Hepatic stellate cell (primary cell): ENCODE measurements at places on chromosomes 5 and 9.

GRCh38 chr9:126436545-126437267 is 110.1 kb downstream of the MVB12B start:
- DNase-seq, result no peak

- peak; percentile 72 for DNase-seq
Measured at GRCh38 chr9:27333241-27334052, 36.5 kb upstream of the EQTN start.

DNA sequence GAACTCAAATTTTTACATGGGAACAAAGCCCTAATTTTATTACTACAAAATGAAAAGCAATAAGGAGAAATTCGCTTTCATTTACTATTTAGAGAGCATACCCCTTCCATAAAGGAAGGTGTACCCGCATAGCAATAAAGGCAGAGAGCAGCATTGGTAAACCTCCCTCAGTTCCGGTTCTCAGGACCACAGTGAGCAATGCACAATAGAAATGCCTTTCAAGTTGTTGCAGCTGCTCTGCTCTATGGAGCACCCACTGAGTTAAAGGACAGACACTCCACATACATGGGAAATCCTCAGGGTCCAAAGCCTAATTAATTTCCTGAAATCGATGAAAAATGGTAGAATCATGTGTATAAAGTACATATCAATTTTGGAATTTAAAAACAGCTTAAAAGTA is 89.9 kb upstream of the MPDZ start:
- no peak for DNase-seq

GRCh38 chr5:145587710-145588109 is 247.4 kb downstream of the PRELID2 start:
- DNase-seq, result peak; percentile 31

DNA sequence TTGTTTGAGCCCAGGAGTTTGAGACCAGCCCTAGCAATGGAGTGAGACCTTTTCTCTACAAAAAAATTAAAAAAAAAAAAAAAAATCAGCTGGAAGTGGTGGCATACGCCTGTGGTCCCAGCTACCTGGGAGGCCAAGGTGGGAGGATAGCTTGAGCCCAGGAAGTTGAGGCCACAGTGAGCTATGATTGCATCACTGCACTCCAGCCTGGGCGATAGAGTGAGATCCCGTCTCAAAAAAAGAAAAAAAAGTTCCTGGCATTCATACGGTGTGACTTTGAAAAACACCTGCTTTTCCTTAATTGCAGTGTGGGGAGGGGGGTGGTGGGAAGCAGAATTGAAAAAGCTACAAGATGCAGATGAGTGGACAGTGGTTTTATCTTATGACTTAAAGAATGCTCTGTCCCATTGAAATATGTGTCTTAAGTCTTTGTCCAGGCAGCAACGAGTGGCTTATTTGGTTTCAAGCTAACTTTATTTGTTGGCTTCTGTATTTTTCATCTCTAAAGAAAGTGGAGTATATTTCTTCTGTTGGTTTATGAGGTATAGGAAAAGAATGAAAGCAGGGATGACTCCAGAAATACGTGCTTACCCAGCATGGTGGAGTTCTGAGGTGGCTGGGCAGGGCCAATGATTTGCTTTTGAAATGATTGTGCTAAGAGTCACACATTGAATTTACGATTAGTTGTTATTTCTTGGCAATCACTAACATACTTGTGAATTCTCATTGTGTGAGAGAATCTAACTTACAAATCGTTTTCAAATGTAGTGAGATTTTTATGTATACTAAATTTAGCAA is 27.8 kb downstream of the ROPN1L start:
- DNase-seq, result no peak

DNA sequence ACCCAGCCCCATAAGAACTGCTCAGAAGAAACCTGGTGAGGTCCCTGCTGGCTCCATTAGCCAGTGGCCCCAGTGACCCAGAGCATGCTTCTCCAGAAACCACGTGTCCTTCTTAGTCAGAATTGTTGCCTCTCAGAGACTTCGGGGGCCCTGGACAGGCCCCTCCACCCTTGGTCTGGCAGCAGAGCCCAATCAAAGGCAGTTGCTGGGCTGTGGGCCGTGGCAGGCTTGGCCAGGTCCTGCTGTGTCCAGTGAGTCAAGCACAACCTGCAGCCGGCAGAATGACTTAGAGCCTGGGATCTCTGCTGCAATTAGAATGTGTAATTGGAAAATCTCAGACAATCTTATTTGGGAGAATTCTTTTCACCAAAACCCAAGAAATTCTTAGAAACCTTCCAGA is 502.0 kb upstream of the KLF4 start:
- no peak for DNase-seq

DNA sequence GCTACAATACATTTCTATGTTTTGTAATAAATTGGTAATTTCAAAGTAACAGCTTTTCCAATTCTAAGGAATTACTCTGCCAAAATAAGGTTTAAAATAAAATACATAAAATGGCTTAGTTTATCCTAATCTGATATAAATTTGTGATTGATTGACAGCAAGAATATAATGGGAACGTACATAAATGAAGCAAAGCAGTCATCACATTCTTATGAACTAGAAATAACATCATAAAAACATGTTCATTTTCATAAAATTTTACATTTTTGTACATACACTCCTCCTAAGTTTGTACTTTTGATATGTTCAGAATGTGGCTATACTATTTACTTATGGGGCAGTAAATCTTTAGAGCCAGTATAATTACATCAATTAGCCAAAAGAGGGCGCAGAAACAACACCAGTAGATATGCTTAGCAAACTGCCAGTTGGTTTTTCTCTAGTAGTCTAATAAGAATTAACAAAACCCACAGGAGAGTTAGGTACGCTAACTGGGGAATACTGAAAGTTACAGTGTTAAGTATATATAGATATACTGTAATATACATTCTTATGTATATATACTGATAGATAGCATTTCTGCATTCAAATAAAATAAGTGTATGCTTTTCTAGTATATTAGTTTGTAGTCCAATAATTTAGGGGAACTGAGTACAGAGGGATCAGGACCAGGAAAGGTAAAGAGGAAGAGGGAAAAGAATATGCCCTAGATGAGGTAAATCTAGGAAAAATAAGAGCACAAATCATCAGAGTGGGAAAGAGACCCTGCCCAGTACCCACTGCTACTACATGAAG is 76.8 kb downstream of the ZDHHC21 start:
- peak; percentile 11 for DNase-seq

GRCh38 chr9:26061948-26062575 is 383.8 kb upstream of the TUSC1 start:
- no peak for DNase-seq

DNA sequence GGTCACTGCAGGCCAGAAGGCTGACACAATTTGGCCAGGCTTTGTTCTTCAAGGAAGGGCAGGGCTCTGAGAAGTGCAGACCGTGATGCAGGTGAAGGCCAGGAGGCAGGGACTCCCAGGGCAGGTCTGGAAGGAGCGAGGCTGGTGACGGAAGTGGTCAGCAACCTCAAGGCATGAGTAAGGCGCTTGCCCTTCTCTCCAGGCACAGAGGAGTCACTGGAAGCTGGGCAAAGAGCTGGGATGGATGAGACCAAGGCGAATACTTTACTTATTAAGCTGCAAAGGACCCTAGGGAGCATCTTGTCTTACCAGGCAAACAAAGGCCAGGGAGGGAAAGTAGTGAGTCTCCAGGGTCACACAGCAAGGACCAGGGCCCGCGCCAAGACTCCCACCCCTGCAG is 18.6 kb downstream of the IRF1 start:
- no peak for DNase-seq

DNA sequence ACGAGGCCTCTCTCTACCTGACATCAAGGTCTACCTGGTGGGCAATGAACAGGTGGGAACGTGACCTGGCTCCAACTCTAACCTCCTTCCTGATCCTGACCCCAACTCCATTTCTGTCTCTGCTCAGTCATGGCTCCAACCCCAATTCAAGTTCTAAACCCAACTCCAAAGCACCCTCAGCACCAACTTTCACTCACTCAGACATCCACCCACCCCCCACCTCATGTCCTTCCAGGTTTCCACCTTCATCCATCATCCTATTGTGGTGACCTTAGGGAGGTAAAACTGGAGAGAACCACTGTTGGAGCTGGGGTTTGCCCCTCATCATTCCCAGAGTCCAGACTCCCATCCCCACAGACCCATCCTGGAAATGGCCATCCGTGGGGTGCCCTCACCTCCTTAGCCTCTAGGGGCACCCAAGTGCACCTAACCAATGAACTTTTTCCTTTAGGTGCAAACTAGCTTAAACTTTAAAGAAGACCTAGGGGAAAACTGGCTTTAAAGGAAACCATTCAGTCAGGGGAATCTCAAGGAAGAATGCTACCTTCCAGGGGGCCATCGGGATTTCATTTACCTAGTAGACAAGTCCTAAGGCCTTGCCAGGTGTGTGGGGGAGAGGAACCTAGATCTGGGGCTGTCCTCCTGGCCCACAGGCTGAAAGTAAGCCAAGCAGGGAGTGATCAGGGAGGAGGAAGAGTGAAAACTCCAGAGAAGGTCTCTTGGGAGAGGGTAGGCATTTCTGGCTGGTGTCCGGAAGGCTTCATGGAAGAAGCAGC is 11.3 kb downstream of the RGS14 start:
- DNase-seq, result peak; percentile 78

DNA sequence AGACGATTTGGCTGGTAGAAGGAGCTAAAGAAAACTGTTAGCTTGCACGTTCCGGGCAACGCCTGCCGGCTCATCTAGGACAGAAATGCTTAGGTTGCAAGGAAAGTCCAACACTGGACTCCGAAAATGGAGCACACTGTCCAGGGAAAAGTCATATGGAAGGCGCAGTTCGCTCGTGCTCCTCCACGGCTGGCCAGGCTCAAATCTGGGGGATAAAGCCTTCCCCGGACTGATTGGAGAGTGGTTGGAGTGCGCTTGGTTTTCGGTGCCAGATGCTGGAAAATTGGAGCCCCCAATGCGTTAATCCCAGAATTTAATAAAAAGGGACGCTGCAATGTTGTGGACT is 955 bp downstream of the CDH6 start:
- peak; percentile 16 for DNase-seq

DNA sequence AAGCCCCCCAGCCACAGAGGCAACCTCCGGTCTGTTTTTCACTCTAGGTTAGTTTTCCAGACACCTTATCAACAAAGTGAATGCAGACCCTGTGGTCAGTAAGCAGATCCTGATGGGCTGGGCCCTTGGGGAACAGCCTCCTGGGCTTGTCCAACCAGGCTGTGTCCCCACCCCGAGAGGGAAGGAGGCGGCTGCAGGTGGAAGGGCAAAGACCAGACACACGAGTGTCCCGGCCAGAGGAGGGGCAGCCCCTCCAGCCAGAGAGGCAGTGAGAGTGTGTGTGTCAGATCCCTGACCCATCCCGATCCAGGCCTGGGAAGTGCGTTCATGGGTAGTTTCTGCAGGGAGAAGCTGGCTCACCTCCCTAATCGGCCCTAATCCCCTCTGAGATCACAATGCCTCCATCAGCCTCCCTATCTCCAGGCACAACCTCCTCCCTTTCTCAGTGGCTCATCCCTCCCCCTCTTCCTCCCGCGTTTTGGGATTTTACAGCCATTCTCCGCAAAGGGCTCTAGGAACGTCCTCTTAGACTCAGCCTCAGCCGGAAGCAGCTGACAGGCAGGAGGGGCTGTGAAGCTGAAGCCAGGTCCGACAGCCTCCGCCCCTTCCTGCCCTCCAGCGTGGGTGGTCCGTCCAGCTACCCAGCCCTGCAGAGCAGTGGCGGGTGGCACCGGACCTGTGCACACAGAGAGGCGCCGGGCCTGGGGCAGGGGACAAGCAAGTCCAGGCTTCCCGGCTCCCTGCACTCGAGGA is 9.7 kb downstream of the SLC12A7 start:
- DNase-seq, result peak; percentile 65

GRCh38 chr5:96758621-96759020 is 49.1 kb downstream of the ERAP1 start:
- no peak for DNase-seq

DNA sequence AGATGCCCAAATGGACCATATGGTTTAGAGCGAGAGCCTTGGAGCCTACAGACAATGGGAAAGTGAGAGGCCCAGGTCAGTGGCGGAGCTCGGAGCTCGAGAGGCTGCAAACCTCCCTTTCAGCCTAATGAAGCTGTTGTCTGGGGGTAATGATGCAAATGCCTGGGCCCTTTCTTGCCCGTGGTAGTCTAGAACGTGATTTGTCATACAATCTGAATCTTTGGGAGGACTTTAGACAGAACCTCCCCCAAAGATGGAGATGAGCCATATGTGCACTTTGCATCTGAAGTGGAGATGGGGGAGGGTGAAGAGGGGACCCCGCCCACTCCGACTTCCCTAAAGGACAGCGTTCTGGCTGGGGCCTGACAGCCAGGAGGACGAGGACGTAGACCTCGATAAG is 10.3 kb upstream of the NEUROG1 start:
- DNase-seq, result no peak

DNA sequence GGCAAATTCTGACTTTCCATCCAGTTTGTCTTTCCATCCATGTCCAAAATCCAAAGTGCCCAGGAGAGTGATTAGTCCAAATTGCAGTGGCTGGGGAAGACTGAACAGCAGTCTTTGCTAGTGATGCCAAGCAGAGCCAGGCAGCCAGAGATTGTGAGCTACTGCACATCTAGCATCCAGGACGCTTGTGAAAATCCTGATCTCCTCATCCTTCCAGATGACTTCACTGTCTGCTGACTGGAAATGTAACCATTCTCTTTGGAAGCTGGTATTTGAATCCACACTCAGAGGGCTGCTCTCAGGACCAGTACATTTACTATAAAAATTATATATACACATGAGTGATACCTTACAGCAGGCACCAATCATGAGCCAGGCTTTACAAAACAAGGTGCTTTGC is 49.6 kb downstream of the MACROH2A1 start:
- no peak for DNase-seq

- DNase-seq, result no peak
Measured at GRCh38 chr5:12354686-12355085, 450.4 kb upstream of the CTNND2 start.

DNA sequence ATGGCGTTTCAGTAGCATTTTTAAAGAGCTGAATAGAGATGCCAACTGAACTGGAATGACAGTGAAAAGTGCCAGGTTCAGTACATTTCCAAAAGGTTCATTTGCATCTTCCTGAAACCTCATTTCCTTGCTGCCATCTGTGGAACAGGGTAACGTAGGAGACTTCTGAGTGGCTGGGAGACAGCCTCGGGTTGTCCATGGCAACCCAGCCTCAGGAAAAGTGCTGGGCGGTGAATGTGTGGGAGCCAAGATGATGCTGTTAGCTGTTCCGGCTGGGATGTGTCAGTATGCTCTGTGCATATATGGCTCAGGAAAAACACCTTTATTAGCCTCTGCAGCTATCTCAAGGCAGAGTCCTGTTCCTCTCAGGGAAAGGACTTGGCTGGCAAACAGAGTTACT is 87.5 kb downstream of the KLHL3 start:
- DNase-seq, result no peak

DNA sequence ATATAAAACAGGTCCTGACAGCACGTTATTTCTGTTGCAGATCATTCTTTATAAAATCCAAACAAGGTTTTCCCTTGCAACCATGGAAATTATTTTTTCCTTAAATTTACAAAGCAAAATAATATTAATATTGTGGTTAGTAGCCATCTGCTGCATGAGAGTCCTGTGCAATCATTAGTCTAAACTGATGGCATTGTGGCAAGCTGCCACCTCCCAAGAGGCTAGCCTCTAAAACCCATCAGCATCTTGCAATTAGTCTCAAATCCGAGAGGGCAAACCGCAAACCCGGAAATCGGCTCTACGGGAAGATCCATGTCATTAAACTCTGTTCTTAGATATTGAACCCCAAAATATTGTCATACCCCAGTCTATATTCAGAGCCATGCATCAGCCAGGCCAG is 11.3 kb upstream of the CDH6 start:
- no peak for DNase-seq
